Esophagus mucosa (tissue), 1 donor: ENCODE measurements at places on chromosomes 2 and 18. TPM values are rescaled to one million over a fixed set of nuclear protein-coding genes. Genes with fewer than 3 reads are reported as not detected.

- ATAC-seq, result no peak
Measured at GRCh38 chr18:49020129-49020528, 69.4 kb upstream of the SMAD7 start.

GRCh38 chr2:61356958-61357350, 113.9 kb downstream of the USP34 start:
- no peak for ATAC-seq

- ATAC-seq, result peak; percentile 23
Measured at GRCh38 chr2:3302751-3303582, 74.7 kb downstream of the EIPR1 start.

DNA sequence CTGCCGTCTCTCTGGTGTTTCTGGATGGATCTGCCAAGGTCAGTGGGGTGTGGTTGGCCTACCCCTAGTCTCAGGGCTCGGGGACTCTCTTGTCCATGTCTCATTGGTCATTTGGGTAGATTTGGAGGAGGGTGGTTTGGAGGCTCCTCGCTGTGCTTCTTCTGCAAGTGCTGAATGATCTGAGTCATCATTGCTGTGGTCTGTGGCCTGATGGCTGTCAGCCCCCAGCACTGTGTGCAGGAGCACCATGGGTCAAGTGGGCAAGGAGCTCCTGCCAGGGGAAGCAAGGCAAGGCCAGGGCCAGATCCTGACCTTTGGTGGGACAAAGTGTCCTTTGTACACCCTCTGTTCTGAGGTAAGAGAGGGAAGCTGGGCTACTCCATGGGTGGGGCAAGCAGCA, 221.8 kb downstream of the FHOD3 start:
- ATAC-seq, result no peak

DNA sequence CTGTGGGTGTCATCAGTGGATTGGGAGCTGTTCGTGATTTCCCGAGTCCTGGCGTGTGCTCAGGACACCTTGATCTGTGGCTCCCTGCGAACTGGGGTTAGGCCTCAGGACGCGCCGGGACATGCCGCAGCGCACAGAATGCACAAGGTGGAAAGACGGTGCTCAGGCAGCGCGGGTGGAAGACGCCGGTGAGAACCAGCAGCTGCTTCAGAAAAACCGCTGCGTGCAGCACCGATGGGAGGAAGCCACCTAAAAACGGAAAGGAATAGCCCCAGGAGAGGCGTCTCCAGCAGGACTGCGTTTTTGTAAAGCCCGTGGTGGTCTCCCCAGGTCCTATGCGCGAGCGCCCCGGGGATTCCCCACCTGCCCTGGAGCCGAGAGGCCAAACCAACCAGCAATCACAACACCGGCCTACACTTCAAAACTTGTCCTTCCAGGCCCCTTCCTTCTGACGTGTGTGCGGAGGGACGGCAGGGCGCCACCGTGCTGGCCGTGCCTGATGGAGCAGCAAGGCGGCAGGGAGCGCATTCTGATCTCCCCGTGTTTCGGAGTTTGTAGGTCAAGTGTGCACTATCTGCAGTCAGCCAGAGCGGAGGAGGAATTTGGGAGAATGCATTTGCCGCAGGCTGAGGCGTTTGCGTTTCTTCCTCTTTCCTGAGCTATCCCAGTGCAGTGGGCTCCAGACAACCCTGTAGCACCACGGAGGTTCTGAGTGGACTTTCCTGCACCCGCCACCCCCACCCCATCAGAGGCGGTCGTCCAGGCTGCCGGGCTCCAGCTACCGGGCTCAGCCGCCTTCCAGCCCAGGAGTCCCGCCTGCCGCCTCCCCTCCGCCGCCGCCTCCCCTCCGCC, 32.2 kb downstream of the RTP5 start:
- peak; percentile 70 for ATAC-seq

DNA sequence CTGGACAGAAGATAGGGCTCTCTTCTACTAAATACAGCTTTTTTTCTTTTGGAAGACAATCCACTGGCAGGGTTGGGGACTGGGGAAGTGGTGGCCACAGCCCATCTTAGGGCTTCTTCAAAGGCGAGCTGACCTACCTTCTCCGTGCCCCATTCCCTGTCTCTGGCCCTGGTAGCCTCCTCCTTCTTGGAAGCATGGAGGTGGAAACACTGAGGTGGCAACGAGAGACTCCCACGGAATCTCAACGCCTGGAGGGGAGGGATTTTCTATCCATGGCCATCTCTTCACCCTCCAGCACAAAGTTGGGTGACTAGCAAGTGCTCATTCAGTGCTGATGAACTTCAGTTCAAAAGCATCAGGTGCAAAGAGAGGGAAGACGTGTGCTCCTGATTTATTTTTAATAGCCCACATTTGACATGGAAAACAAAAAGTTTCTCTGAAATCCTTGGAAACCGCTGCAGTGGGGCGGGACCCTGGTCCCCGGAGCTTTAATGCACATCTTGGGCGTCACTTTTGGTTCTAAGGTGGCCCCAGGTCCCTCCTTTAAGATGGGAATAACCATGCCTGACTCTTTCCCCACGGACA, 633 bp upstream of the ARMC9 start:
- no peak for ATAC-seq

DNA sequence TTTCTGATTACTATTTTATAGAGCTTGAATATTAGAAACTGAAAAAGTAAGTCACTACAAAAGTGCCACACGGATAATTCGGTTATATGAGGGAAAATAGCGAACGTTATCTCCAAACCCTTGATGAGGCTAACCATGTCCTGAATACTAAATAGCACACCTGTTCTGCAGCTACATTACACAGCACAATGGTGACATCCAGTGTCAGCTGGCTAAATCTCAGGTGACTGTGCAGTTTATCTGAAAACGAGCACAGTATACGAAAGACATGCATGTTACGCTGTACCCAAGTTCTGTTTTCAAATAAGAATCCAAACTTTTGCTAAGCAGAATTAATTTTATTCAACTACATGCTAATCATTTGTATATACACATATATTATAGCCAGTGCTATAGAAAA, 9.0 kb downstream of the CCDC68 start:
- ATAC-seq, result peak; percentile 59

DNA sequence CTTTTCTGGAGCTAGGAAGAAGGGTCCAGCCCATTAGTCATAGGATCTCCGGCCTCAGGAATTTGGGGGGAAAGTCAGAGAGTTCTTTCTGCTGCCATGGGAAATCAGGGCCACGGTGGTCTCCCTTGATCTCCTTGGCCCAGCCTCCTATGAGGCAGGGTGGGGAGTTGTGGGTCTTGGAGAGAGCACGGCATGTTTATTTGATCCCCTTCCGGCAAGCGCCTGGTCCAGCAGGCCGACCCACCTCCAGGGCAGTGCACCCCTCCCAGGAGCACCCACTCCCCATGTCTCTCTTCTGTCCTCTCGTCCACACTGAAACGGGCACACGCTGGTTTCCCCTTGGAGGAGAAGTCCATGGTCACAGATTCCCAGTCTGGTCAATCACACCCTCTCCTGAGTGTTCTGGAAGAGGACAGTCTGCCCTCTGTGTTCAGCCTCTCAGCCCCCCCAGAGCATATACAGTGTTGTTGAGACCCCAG, 464.6 kb upstream of the HS6ST1 start:
- ATAC-seq, result no peak

DNA sequence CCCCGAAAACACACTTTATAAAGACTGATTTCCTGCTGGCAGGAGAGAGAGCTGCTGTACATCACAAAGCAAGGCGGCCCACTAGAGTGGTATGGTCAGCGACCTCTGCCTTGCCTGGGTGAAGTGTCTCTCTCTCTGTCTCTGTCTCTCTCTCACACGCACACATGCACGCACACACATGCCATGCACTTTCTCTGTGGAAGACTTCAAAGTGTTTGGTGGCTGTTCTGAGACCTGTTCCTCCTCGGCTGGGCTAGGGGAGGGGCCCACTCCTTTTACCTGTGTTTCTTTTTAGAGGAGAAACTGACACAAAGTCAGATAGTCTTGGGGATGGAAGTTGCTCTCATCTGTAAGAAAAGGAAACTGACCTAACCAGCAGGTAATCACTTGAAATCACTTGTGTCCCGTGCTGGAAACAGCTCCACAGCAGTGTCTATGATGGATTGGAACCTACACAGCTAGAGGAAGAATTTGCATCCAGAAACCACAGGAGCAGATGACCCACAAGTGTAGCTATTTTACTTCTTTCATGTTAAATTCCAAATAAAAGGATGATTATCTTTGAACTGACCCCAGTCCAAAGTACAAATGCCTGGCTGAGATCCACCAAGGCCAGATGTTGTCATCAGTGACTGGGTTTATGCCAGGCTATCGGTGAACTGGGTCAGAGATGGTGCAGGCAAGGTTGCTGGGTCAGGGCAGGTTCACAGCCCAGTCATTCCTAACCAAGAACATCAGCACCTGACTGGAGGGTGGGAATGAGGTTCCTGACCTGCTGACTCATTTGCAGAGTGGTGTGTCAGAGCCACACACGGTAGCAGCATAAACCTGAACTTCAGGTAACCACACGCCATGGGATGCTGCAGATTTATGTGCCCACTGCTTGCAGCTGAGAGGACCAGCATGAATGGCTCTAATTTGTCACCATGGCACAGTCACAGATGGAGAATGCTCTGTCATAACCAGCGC, 63.0 kb downstream of the NPAS2 start:
- ATAC-seq, result peak; percentile 95

- ATAC-seq, result peak; percentile 74
Measured at GRCh38 chr18:79245517-79246001, 150.2 kb upstream of the NFATC1 start.

- no peak for ATAC-seq
Measured at GRCh38 chr18:59382383-59382782, 23.3 kb upstream of the LMAN1 start.

GRCh38 chr2:32553829-32554432, 73.9 kb upstream of the TTC27 start:
- peak; percentile 50 for ATAC-seq

Gene SERPINB3
- total RNA-seq, result 879 TPM

Gene RAB17
- total RNA-seq, result 7.8 TPM

Gene NYAP2
- 0.32 TPM for total RNA-seq

Gene EFHD1
- total RNA-seq, result 1.1 TPM

Gene ST8SIA3
- not detected for total RNA-seq

Gene GMCL1
- 9.5 TPM for total RNA-seq
